ENCODE measurements at places on chromosomes 6 and 20.

DNA sequence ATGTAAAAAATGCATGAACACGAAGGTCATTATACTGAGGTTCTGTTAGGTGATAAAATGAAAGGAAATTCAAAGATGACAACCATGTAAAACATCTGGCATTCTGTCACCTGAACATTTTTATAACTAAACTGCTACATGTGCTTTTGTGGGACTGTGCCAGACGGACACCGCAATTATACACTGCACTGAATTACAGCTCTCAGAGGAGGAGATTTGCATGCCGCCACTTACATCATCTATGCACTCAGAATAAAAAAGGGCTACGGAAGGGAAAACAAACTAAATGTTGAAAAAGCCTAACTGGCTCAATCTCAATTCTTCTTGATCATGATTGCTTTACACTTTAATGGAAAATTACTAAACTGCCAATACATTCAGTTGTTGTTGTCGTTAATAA, 614.0 kb upstream of the EYS start:
- DNase-seq = no peak

GRCh38 chr6:160217073-160217472, 41.5 kb downstream of the SLC22A2 start:
- DNase-seq = no peak

- DNase-seq = no peak
Measured at GRCh38 chr6:35264550-35265274, 5.2 kb downstream of the ZNF76 start.

DNA sequence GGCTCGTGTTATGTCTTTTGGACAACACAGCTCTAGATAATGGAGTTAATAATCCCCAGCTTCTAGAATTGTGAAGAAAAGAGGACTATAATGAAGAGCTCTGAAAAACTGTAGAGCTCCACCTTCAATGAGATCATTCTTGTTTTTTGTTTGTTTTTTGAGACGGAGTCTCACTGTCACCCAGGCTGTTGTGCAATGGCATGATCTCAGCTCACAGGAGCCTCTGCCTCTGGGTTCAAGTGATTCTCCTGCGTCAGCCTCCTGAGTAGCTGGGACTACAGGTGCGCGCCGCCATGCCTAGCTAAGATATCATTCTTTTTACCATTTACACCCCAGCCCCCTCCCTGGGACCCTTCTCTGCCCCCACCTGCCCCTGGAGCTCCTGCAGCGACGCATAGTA, 36.6 kb downstream of the ERGIC3 start:
- no peak for DNase-seq

- DNase-seq = no peak
Measured at GRCh38 chr20:63536997-63537524, at the start of gene PTK6. Gene PTK6, minus strand, starts transcription at chr20:63537376. Its CDS starts 62 bp downstream, at chr20:63537314.

GRCh38 chr6:132052096-132052495, 100.9 kb upstream of the CCN2 start:
- no peak for DNase-seq

DNA sequence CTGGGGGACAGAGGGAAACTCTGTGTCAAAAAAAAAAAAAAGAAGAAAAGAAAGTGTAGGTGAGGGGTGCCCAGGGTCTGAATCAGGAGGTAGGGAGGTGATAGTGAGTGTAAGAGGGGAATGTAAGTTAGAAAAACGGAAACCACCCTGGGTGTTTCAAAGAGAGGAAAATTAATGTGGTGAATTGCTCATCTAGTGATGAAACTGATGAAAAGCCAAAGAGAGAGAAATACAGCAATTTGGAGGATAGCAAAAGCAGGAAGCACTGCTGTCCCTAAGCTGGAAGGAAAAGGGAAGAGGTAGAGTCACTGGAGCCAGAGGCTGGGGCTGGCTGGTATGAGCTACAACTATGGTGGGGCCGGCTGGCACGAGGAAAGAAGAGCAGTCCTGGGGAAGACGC, 85.0 kb upstream of the CEP85L start:
- no peak for DNase-seq

DNA sequence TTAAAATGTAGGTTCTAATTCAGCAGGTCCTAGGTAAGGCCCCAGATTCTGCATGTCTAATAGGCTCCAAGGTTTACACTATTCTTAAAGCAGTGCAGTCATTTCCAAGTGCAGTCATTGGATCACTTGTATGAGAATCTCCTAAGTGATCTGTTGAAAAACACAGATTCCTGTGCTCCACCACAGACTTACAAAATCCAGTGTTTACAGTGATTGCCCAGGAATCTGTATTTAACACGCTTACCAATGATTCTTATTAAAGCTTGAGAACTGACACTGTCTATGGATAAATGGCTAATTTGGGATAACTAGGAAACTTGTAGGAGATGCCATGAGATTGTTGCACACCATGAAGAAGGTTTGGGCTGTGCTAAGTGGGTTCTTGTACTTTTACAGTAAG, 104.6 kb upstream of the PLEKHG1 start:
- no peak for DNase-seq

GRCh38 chr20:46618316-46619100, 32.8 kb downstream of the SLC13A3 start:
- no peak for DNase-seq

DNA sequence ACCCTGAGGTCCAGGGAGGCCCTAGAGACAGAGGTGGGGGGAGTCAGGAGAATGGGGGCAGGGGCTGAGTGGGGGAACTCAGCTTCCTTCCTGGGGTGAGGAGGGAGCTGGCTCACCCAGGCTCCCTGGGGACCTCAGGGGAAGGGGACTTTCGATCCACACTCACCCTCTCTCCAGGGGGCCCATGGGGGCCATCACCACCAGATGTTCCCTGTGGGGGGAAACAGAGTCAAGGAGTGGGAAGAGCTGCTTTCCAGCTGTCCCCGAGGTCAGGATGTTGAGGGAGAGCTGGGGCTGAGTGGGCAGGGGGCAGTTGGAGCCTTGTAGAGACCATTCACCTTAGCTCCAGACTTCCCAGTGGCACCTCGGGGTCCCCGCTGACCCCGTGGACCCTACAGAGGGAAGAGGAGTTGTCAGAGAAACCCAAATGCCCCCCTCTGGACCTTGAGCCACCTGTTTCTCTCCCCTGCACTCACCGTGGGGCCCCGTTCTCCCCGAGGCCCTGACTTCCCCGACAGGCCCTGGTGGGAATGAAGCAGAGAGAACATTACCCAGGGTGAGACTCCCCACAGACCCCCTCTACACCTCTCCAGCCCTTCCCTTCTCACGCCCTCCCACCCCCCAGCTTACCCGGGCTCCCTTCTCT, 18.6 kb downstream of the COL11A2 start:
- no peak for DNase-seq

GRCh38 chr20:13877793-13878192, 93.0 kb downstream of the NDUFAF5 start:
- no peak for DNase-seq

DNA sequence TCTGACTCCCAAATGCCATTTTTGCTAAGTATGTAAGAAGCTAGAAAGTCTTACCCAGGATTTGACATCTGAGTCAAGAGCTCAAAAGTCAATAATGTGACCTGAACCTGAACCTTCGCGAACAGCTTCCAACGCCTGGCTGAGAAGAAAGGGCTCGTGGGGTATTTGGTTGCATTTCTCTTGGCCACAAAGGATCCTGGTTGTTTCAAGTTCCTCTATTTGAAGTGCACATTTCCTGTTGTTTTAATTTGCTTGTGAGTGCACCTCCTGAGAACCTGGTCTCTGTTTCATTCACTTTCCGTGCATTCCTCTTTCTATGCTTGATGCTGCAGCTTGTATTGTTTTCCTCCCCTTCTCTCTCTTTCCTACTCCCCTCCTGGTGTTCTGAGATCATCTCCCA, 212.5 kb downstream of the FOXA2 start:
- peak; percentile 6 for DNase-seq

GRCh38 chr6:340186-340955, 48.1 kb downstream of the DUSP22 start:
- no peak for DNase-seq

DNA sequence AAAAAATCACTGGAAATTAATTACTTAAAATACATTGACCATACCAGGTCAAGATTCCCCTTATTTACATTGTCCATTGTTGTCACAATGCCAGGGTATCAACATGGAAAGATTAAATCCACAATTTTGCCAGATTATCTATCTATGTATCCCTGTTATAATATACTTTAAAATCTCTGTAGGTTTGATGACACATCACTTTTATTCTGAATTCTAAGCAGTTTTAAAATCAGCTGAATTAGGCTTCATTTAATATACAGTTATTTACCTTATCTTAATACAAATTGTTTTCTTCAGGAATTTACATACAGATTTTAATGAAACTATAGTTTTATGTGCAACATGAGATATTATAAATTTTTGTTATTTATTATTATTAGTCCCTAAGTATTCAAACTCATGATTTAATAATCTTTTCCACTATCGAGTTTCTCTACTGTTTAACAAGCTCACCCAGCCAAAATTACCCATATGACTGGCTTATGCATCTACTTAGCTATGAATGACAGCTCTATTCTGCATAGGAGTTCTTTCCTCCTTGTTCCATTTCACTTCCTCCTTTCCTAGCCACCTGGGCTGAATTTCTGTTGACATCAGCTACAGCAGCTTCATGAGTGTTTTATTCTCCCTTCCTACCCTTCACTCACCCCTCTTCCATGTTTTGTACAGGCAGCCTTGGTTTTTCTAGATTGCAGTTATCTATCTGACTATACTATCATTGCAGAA, 654.2 kb upstream of the MAP3K7 start:
- no peak for DNase-seq

- DNase-seq = no peak
Measured at GRCh38 chr6:48542191-48542590, 431.2 kb upstream of the PTCHD4 start.

- DNase-seq = no peak
Measured at GRCh38 chr6:2977290-2977689, 5.9 kb upstream of the SERPINB6 start.

GRCh38 chr6:21225912-21226311, 367.6 kb upstream of the SOX4 start:
- no peak for DNase-seq

DNA sequence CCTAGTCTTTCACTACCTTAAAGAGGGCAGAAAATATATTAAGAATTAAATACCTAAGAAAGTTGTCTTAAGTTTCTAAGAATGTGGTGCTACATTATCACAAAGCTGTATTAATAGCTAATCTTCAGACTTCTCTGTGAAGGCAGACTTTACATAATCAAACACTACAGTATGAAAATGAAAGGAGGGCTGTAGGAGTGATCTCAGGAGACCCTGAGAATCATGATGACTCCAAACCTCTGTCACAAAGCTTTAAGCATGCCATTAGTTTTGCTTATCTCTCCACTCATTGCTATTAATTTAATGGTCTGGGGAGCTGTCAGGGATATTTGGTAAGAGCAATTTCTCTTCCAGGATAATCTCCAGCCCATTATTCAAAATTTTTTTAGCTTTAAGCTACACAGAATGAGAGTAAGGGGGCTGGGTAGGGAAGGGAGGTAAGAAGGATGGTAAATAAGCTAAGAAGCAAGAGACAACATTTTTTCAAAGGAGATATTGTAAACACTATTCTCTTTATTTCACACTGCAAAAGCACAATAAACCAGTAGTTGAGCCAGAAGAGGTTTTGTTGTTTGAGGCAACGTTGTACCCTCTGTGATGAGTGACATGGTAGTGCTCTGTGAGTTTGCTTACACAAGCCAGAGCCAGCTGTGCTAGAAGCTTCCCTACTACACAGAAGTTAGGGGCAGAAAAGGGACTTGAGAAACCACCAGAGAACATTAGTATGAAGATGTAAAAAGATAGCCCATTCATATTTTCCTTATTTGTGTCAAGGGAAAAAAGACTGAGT, 258.8 kb downstream of the GMDS start:
- no peak for DNase-seq

DNA sequence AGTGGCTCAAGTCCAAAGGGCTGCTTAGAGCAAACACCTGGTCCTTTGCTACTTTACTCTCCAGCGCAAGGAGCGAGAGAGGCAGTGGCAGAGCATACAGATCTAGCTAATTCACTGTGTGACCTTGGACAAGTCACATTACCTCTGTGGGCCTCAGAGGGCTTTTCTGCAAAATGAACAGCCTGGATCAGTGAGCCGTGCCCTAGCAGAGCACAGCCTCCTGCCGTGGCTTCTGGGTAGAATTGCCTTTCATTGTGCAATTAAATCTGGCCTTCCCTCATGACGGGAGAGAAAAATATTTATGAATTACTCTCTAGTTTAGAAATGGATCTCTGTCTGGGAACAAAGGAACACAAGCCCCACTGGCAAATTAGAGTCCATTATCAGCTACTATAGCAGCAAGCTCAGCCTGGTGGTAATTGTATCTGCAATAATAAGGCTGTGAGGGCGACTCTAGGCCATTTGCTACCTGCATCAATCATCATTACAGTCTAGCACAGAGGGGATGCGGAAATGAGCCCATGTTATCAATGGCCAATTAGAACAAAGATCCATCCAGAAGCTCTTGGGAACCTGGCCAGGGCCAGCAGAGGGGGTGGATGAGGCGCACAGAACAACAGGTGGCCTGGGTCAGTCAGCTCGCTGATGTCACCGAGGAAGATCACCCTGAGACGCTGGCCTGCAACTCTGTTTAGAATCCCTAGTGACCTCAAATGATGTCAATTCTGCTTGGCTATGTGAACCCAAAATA, 114.2 kb upstream of the LY86 start:
- no peak for DNase-seq

DNA sequence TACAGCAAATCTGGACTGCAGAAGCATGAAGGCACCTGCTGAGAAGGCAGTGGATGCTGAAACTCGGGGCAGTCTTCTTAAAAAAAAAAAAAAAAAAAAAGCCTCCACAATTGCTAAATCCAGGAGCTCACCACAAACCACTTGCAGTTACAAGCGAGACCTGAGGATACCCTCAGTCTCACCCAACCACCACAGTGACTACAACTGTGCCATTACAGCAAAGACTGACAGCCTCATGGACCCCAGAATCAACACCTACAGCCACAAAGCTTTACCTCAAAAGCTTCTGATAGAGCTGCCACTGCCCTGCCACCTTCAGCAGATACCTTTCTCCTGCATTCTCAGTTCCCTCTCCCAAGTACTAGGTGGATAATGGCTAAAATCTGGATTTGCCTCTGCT, 9.0 kb downstream of the COL21A1 start:
- no peak for DNase-seq

DNA sequence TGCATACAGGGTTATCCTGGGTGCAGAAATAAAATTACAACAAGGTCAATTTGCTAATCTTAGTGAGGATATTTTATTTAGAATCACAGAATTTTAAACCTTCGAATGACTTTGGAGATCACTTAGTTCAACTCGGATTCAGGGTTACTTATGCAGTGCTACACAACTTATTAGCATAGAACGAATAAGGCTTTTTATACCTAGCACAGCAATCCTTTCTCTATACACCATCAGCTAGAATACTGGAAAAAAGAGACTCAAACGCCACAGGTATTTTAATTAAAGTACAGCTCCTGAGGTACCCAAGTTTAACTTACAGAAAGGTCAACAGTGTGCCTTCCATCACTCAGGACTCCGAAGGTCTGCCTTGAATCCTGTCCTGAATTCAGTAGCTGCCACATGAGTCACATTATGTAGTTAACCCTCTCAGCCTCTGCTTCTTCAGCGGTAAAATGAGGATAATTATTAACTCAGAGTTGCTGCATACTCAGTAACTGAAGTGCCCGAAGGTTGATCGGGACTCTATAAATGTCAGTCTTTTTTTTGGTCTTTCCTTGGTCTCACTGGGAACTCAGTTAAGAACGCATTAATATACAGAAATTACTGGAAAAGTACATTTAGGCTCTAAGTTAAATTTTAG, 6.0 kb upstream of the QKI start:
- DNase-seq = no peak
